Stimulated activated CD4-positive, alpha-beta T cell treated with anti-CD3 and anti-CD28 coated beads, Interleukin-1b, Interleukin-23, amount 100 ng/mL, for 4 hours (primary cell): ENCODE measurements at places on chromosomes 3 and 15.

- no peak for DNase-seq
These were observed 83.3 kb downstream of the FGF7 start for GRCh38 chr15:49506341-49506740.

- no peak for DNase-seq
These were observed 230.3 kb upstream of the TLE3 start for GRCh38 chr15:70327856-70328678.

DNA sequence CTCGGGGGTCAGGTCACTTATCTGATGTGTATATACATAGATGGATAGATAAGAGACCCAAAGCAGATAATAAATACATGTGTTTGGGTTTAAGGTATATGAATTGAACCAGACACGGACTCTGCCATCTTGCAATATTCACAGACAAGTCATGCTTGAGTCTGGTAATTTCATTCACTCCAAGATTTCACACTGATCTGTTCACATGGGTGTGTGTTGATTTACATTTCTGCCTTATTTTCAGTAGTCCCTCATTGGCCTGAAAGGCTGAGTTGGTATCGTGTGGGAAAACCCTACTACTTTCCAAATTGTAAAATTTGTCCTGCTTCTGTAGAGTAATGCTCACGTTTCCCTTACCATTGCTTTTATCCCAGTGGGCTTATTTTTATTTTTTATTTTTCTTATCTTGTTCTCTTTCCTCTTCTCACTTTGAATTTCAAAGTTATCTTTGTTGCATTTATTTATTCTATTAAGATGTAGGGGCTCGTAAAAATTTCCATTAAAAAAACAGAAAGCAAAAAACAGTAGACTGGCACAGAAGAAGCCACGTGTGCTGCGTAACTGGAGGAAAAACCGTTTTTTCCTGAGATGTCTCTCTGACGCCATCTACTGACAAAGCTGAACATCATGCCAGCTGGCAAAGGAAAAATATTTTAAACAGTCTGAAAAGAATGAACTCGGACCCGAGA, 10.8 kb upstream of the MFSD1 start:
- no peak for DNase-seq

DNA sequence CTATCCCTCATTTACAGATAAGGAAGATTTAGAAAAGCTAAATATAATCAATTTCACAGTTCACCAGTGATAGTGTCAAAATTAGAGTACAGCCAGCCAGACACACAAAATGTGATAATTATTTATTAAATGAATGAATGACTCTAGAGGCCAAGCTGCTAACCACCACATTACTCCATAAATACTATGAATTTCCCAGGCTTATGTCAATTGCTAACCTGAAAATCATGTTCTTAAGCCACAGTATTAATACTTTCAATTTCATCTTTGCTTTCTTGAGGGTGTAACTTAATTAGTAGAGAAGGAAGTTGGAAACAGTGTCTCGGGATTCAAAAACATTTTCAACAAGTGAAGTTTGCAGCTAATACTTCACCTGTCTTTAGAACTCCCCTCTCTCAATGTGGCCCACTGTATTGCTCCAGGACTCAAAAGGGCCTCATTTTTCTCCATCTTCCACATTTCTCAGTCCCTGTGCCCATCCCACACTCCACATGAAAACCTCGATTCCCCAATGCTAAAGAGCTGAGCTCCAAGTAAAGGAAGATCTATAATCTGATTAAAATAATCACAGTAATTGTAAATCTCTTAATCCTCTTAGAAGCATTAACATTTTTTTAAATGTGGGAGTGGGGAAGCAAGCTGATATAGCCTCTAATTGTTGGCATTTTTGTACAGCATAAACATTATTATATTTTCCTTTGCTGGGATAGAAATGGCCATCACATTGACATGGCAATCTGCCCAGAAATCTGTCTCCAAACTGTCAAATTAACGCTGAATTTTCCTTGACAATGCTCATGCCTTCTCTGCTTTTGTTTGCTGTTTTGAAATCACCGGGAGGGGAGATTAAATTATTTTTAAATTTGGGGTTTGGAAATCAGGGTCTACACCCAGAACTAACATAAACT, 765.1 kb downstream of the ROBO1 start:
- no peak for DNase-seq

GRCh38 chr15:77656294-77656693, 23.6 kb upstream of the LINGO1 start:
- no peak for DNase-seq

DNA sequence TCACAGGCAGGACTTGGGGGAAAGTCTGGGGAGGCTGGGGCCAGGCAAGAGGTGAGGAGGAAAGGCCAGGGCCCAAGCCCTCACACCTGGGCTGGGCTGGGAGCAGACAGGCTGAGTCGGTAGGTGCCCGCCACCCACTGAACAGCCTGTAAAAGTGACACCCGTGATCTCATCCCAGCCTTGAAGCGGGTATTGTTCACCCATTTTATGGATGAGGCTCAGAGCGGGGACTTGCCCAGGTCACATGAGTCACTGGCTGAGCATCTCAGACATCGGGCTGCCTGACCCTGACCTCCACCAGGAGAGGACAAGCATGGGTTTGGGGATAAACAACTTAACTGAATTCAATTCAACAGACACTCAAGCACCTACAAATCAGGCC, 52.0 kb upstream of the CTSH start:
- DNase-seq, result no peak

- DNase-seq, result no peak
These were observed 50.5 kb downstream of the MBNL1 start for GRCh38 chr3:152319256-152319655.

DNA sequence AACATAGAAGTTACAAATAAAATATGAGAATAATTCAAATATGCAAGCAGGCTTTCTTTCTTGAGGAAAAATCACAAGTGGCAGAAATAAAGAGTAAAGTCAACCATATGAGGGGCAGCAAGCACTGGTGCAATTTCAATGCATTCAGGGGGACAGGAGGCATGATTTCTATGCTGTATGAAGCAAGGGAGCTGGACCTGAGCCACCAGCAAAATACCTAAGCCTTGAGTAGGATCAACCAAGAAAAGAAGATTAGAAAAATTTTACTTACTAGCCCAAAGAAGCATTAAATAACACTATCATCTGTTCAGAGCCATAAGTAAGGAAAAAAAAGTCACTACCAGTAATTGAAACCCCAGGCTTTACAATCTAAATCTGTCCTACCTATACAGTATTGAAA, 6.3 kb downstream of the ADGRG7 start:
- no peak for DNase-seq

GRCh38 chr3:25944329-25944728, 154.4 kb downstream of the OXSM start:
- no peak for DNase-seq

GRCh38 chr3:76346690-76347089, 561.3 kb upstream of the ZNF717 start:
- DNase-seq, result no peak

GRCh38 chr15:37096558-37097143, 3.7 kb downstream of the MEIS2 start:
- no peak for DNase-seq

- DNase-seq, result no peak
These were observed 233.3 kb downstream of the UACA start for GRCh38 chr15:70530017-70530499.
